ENCODE measurements at places on chromosomes 3 and 15. TPM values are rescaled to one million over a fixed set of nuclear protein-coding genes. Genes with fewer than 3 reads are reported as not detected.

- no peak for DNase-seq
These were observed 107.9 kb downstream of the RPL22L1 start for GRCh38 chr3:170762064-170762463.

DNA sequence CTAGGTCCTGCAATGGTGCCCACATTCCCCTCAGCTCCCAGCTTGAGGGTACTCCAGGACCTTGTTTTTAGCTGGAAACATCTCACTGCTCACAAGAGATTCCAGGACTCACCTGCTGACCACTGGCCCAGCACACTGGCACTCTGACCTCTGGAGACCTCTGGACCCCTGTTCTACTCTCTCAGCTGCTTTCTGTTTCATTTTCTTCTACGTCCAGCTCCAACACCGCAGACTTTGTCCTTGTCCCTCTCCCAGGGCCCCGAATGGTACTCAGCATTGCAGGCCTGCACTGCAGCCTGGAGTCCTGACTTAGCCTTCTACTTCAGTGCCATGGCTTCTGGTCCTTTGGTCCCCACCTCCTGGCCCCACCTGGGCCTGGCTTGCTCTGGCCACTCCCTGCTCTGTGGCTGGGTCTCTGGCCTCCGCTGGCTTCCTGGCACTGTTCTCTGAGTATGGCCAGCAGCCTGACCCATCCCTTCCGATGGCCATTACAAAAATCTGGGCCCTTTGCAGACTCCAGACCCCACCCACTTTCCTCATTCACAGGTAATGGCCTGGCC lies 27.9 kb downstream of the KY start:
- no peak for DNase-seq

GRCh38 chr15:51348688-51349087 lies 7.2 kb downstream of the GLDN start:
- DNase-seq, result no peak

Gene RUBCN
- total RNA-seq, result 70.2 TPM

DNA sequence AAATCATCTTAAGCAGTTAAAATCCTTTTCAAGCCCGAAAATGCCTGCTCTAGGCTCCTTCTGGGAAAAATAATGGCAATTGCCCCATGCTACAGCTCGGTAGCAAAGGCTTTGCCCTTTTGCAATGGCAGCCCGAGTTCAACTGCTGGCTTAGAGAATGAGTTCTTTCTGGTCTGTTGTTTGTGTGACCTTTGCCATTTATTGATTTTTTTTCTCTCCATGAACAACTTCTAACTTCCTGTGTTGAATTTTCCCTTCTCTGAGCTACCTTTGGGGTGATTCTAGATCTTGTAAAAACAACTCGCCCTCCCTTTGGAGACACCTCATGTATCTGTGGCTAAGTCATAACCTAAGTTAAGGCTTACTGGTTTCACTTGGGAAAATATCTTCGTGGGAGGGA lies 139.3 kb downstream of the PLCH1 start:
- no peak for DNase-seq

GRCh38 chr3:17258823-17259436 lies 374.2 kb downstream of the PLCL2 start:
- no peak for DNase-seq

Gene TRPC1
- total RNA-seq, result 4.2 TPM

DNA sequence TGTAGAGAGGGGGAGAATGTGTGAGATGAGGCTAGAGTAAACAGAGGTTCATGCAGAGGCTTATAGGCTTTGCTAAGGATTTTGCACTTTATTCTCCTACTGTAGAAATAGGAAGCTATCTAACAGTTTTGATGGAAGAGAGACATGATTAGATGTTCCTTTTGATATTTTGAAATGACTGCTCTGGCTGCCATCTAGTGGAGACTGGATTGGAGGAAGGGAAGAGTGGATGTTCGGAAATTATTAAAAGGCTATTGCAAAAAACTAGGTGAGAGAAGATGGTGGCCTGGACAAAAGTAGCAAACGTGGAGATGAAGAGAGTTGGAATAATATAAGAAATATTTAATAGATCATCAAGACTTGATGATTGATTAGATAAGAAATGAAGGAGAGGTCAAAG lies 42.2 kb downstream of the SYN2 start:
- no peak for DNase-seq

DNA sequence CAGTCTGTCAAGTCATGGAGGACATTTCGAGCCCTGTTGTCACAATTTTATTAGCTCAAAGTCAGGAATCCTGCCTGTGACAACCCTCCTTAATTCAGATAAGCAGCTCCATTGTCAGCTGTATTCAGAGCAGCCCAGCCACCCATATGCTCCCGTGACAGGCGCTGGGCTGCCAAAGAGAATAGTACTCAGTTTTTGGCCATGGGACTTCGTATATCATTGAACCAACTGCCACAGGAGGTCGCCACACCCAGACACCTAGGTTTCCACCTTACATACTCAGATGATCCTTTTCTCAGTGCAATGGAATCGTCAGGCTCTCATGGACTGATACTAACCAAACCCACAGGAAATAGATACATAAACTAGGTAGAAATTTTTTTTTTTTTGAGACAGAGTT lies 100.2 kb downstream of the C3orf70 start:
- no peak for DNase-seq

Gene CD200R1
- 0.76 TPM for total RNA-seq

Gene TMEM207
- total RNA-seq, result not detected

Gene SEMA3G
- total RNA-seq, result 44.0 TPM

Gene P3H2
- 62.0 TPM for total RNA-seq

Gene MOBP
- not detected for total RNA-seq

DNA sequence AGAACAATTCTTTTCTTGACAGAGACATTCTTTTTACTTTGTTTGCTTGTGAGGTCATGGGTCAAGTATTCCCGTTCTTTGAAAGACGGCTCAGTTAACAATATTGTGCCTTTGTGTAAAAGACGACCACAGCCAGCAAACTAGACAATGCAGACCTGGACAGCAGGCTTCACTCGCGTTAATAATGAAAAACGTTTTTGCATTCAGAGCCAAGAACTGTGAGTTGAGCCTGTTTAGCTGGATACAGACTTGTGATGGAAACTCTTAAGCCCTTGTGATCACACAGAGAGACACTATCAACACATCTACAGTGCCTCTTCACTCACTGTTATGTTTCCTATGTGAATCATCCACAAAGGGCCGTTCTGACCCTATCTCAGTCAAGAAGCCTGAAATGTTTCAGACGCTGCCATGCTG lies 37.3 kb upstream of the CMTM7 start:
- no peak for DNase-seq

DNA sequence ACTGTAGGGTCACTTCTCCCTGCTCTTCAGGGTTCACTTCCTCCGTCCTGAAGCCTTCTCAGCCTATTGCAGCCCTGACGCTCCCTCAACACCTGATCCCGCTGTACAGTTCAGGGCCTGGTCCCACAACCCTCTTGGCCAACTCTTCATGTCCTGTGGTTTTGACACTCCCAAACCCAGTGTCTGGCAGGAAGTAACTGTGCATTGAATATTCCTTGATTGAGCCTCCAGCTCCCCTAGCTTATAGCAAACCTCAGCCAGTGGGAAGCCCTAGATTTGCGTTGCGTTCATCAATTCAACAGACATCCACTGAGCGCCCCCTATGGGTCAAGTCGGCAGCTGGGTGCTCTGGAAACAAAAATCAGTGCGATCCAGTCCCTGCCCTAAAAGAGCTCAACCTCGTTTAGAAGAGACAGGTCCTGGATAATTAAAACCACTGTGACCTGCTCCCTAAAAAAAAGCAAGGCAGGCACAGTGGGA lies 13.5 kb downstream of the UBAP1L start:
- DNase-seq, result peak; percentile 69

- no peak for DNase-seq
These were observed 74.2 kb upstream of the IL12A start for GRCh38 chr3:159914426-159914825.

GRCh38 chr15:25175033-25175788 lies 220.4 kb downstream of the SNRPN start:
- peak; percentile 30 for DNase-seq

DNA sequence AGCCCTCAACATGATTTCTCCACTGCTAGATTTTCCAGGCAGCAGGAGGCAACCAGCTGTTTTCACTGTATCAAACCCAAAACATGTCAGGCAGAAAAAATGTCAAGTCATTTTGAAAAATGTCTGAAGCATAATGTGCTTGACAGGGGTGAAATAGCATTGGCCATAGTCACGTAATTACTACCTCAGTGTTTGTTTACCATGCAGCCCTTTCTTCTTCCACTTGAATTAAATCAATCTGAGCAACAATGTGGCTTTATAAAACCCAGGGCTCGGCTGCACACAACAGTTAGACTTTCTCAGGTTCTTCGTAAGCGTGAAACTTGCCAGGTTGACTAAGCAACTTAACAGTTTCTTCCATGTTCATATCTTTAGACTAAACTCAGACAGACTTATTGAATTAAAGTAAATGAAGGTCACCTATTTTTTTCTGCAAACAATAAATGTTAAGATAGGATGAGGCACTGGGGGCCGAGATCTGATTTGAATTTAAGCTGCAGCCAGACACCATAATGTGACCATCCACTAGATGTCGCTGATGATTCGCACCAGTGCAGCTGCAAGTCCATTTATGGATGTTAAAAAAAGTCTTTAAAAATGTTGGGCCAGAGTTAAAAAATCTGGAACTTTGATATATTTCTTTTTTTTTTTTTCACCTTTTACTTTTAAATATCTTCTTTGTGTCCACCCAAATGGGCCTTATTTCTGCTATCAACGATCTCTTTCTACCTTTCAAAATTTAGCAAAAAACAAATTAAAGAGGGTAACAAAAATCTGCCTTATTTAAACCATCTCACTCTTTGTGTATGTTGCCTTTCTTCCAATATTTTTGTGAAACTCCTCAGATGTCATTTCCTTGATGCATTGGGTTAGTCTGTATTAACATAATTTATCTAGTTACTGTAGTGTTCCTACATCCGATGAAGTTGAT lies 305.9 kb downstream of the CACNA2D3 start:
- no peak for DNase-seq

GRCh38 chr15:25691544-25692430 lies 171.3 kb downstream of the ATP10A start:
- peak; percentile 51 for DNase-seq

DNA sequence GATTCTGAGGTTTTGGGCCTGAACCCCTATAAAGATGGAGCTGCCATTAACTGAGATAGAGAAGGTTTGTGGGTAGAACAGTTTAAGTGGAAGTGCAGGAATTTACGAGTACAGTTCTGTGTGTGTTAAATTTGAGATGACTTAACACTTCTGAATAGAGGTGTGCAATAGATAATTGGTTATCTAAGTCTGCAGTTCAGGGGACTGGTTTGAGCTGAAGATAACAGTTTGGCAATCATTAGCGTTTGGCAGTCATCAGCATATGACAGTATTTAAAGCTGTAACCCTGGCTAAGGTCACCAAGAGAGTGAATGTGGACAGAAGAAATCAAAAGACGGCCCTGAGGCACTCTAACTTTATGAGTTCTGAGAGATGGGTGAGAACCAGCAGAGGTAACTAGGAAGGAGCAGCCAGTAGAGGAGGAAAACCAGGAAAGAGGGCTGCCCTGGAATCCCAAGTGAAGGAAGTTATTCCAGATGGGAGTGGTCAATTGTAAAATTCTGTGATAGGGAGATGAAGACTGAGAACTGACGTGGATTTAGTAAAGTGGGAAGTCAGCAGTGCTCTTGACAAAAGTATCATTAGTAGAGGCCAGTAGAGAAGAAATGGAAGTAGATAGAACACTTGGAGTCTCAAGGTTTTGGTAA lies 8.1 kb downstream of the MYNN start:
- no peak for DNase-seq

Gene LNP1
- 0.97 TPM for total RNA-seq

Gene CD80
- not detected for total RNA-seq

Gene GALNT15
- 15.5 TPM for total RNA-seq

DNA sequence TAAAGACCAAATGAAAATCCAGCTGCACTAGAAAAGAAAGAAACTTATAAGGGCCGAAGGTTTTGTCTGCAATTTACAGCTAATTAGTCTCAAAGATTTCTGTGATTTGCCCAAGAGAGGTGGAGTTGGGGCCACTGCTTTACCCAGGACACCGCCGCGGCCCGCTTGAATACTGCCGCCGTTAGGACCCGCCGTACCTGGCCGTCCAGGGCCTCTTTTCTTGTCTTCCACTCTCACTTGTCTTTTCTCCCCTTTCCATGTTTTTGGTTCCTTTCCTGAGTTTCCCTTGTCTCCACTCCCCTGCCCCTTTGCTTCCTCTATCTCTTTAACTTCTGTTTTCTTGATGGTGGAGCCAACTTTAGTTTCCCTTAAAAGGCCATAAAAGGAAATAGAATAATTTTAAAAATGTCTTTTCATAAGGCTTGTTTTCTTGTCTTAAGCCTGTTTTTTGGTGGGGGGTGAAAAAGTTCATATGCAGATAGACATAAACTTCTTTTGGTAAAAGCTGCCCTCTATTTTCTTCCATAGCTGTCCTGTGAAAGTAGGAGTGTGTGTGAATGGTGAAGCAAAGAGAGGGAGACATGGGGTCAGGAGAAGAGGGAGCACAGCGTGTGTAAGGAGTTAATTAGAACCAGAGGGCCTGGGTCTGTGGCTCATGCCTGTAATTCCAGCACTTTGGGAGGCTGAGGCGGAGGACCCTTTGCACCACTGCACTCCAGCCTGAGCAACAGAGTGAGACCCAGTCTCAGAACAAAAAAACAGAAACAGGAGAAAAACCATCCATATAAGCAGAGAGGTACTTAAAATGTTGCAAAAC lies 16.0 kb upstream of the CCNL1 start:
- no peak for DNase-seq

Measured in suprapubic skin (tissue), 4 donors.